Activated CD8-positive, alpha-beta memory T cell treated with anti-CD3 and anti-CD28 coated beads, Interleukin-2, amount 10 ng/mL, durations not matched to agents 7 days and 5 days (primary cell): ENCODE measurements at places on chromosomes 2 and 18.
A peak's percentile ranks its signal among the peaks of the same experiment; 100 is the strongest.

DNA sequence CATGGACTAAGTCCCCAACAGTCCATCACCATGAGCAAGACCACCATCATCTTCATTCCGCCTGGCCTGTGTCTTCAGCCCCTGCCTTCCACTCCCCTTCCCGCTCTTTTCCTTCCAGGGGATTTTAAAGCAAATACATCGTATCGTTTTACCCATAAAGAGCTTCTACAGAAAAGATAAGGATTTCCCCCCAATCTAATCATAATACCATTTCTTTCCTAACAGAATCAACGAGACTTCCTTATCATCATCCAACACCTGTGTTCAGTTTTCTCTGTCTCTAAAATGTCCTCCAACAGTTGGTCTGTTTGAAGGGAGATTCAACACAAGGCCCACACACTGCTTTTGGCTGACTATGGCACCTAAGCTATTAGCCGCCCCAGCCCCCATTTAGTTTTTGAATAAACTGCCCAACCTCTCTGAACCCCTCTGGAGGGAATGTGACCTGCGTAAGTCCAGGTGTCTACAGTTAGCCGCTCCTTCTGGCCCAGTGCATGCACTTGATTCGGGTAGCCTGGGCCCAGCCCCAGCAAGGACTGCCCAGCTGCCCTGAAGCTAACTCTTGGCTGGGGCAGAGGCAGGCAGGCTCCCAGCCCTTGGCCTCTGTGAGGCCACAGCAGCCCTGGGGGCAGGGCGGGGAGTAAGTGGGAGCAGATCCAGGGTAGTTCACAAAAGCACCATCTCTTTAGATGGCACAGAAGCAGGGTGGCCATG is 25.3 kb upstream of the SEMA4C start:
- no peak for DNase-seq

DNA sequence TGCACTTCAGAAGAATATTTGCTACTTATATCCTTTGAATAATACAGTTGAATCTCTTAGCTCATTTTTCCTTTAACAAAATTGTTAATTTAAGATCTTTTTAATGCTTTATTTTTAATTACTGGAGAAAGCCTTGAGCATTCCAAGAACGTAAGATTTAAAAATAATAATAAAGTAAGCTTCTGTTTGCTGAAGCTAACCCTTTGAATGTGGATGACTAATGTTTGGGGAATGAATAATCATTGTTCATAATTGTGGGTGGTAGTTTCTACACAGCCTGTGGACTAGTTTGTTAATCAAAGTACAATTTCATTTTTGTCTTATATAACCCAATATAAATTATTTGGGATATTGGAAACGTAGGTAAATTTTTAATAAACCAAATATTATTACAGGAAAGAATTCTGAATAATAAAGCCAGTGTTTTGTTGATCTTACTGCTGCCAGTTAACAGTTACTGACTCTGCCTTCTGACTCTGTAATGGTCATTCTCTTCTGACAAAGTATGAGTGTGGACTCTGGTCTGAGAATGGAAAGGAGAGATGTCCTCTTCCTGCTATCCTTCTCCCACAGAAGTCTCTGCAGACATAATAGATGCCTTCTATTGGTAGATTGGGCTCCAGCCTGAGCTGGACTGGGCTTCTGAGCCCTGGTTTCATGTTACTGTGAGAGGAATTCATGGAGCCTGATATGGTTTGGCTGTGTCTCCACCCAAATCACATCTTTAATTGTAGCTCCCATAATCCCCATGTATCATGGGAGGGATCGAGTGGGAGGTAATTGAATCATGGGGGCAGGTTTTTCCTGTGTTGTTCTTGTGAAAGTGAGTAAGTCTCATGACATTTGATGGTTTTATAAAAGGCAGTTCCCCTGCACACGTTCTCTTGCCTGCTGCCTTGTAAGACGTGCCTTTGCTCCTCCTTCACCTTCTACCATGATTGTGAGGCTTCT is 292.7 kb upstream of the SLC39A10 start:
- DNase-seq = no peak

DNA sequence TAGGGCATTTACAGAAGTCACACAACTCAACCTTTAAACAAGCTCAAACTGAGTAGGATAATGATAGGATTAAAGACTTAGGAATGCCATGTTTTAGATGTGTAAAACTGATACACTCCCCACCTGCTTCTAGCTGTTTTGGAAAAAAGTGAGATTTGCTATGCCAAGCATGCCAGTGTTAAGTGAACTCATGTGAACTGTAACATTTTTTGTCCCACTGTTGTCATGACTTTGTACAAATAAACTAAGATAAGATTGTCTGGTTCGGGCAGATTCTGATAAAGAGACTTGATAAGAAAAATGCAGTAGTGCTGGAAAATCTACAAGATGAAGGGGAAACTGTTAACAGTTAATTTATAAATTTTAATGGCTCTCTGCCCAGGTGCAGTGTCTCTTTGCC is 66.5 kb downstream of the GLS start:
- no peak for DNase-seq

- DNase-seq = no peak
These were observed 140.6 kb downstream of the GCA start for GRCh38 chr2:162484551-162484950.

GRCh38 chr2:230903231-230904150 is 21.6 kb downstream of the GPR55 start:
- peak; percentile 38 for DNase-seq

DNA sequence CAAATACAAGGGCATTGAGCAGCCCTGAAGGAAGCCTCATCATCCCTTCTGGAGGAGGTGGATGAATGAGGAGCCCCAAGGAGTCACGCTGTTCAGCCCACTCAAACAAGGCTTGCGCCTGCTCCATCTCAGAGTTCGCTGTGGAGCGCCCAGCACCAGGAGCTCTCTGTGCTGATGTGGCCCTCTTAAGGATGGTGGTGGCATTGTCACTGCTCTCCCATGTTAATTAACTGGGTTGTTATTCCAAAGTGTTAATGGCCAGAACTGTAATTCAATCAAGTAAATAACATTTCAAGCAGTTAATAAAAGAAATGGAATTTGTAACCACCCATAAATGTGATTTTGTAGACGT is 726.0 kb upstream of the RAB6C start:
- no peak for DNase-seq

DNA sequence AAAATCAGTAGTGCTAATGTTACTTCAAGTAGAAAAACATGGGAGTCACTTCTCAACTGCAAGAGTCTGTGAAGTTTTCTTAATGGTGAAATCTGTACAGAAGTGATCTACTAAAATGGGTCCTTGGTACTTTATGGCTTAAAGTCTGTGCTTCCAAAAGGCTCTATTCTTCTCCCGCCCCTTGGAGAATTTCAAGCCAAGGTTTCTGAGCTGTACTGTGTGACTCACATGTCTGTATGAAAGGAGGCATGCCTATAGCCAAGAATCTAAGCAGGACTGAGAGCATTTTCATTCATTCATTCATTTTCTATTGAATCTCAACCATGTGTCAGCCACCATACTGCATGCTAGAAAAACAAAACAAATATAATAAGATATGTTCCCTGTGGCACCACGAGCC is 19.8 kb upstream of the DDX18 start:
- no peak for DNase-seq
